ENCODE measurements at places on chromosomes 6 and 20.

DNA sequence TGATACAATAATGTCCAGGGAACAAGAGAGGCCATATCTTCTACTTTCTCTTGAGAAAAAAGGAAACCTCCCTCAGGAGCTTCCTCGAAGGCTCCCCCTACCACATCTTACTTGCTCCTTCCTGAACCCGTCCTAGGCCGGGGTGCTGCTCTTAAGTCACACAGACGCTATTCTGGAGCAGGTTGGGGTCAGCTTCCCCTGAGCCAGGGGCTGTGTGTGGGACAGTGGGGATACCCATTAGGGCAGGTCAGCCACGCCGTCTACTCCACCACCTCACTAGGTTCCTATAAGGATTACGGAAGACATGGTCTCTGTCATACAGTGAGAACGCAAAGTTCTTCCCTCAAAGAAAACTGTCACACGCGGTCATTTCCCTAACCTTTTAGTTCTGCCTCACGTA is 8.2 kb upstream of the PPP1R3G start:
- no peak for DNase-seq

DNA sequence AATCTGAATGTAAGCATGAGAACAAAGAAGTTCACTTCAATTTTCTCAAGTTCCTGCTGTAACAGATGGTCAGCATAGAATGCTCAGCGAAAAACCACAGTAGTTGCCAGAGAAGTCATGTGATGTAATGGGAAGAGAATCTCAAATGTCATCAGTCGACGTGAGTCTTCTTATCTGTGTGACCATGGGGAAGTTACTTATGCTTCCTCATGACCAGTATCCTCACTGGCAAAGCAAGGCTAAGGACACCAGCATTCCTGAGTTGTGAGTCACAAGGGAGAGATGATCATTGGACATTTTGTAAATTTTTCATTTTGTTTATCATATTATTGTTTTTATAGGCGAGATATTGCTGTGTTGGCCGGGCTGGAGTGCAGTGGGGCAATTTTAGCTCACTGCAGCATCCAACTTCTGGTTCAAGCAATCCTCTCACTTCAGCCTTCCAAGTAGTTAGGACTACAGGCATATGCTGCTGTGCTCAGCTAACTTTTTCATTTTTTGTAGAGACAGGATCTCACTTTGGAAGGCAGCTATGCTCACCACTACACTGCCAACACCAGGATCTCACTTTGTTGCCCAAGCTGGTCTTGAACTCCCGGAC is 21.9 kb downstream of the SGK1 start:
- DNase-seq: no peak

DNA sequence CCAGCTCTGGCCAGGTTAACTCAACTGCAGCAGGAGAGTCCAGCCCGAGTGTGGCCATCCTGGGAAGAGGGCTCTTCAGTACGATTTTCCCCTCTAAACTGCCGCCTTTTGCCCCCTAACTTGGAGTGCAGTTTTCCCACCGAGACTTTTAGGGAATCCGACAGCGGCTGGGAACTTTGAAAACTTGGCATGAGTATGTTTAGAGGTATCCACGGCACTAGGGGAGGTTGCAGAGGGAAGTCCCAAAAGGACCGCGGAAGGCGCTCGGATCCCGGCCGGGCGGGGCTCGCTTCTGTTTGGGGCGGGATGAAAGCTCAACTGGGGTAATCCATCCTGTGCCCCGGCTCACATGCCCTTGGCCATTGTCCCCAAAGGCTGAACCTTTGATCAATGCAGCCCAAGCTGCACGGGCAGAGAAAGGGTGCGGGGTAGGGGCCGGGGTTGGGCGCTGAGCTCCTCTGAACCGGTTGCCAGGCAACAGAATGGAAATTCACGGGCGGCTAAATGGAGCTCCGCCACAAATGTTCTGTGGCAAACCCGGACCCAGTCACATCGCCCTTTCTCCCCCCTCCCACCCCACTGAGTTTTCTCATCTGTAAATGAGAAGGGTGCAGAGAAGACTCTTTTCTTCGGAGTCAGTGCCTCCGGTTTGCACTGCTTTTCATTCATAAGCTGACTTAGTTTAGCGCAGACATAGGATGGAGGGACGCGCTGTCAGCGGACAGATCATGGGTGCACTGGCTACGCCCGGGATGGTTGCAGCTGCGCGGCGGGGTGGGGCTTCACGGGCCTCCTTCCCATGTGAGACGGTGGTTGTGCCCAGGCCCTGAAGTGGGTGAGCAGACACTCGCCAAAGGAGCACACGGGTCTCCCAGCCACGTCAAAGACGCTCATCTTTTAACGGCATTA is 2.3 kb downstream of the BMP6 start:
- DNase-seq: no peak

GRCh38 chr6:147274776-147275175 is 70.6 kb downstream of the STXBP5 start:
- no peak for DNase-seq

Data from activated CD8-positive, alpha-beta memory T cell treated with anti-CD3 and anti-CD28 coated beads for 1 hour (primary cell).